ENCODE measurements at places on chromosomes 7 and 10.

DNA sequence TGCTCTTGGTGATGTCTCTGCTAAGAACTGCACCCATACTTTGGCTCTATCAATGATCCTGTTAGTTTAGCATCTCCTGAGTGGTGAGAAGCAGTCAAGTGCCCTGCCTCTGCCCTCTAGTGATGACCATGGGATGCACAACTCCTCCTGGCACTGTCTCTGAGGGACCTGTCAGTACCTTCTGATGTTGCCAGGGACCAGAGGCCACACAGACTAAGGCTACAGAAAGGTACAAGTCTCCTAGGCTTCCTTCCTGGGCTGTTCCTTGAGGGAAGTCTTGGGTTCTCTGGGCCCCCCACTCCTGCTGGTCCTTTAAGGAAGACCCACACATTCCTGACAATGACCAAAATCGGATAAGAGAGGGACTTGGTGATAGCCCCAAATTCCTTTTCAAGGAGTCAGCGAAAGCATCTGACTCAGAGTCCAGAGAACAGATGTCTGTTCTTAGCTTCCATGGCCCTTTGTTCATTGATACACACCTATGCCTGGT is 15.3 kb downstream of the NKX2-3 start:
- no peak for DNase-seq

GRCh38 chr10:24721229-24722106 is 2.2 kb downstream of the ARHGAP21 start:
- DNase-seq: no peak

- no peak for DNase-seq
These were observed 4.8 kb downstream of the OR2A25 start for GRCh38 chr7:144074374-144074773.

DNA sequence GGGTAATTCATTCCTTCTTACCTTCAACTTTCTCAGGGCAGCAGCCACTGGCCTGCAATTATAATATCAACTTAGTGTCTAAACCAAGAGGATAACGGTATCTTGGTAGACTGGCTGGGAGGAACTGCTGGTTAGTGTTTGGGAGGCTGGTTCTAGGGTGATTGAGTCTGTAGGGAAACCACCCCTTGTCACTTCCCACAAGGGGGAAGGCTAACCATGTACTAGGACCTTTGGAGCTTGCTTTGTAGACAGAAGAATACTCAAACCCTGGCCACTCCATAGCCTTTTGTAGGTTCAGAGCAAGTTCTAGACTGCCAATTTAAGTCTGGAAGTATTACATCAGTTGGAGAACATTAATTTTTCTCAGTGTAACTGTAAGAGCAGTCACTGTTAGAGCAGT is 51.3 kb downstream of the NHLRC2 start:
- DNase-seq: no peak

DNA sequence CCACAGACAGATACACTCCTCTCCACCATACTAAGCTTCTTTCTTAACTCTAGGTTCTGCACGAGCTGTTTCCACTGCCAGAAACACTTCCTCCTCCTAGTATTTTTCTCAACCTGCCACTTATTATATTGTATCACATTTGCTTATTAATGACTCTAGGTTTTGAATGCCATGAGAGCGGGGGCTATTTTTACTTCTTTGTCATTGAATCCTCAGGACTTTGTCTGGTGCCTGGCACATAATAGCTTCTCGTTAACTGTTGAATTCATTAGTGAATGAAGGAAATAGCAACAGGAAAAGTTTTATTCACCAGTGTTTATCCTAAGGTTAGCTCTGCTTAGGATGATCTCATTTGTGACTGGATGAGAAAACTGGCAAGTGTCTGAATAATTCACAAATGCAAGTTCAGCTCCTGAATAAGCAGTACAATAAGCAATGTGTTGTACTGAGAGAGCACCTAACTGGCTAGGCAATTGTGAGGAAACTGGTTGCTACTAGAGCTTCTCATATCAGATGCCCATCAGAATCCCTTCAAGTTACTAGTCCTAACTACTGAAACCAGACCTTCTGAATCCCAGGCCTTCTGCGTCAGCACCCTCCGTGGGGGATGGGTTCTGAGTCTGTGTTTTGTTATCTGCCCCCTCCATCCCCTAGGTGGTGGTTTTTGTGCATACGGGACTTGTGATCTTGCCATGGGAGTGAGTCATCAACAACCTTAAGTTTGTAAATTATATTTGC is 92.7 kb downstream of the LSMEM1 start:
- DNase-seq: no peak

DNA sequence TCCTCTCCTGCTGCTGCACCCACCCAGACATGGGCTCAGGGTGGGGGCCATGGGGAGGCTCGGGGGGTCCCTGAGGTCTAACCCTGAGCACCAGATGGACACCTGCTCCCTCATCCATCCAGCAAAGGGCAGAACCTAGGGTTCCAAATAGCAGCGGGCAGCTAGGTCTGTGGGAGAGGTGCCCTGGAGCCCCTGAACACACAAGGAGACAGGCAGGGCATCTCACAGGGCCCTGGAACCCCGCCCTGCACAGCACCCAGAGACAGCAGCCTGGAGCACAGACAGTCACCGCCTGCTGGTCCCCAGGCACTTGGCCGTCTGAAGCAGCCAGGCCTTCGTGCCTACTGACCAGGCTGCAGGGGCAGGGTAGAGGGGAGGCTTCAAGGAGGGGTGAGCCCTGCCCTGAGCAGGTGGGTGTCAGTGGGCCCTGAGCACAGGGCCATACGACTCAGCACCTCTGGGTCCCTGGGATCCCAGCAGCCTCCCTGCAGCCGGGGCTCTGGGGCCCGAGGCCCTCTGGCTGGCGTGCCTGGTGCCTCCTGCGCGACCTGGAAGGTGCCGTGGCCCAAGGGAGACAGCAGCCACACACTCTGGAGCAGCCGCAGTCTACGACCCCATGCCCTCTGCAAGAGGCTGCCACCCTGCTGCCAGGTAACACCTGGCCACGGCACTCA is 38.3 kb downstream of the GET4 start:
- no peak for DNase-seq

GRCh38 chr7:134153493-134154136 is 26.5 kb downstream of the LRGUK start:
- no peak for DNase-seq

- DNase-seq: no peak
These were observed 1.0 kb downstream of the BUD31 start for GRCh38 chr7:99409806-99410205.

DNA sequence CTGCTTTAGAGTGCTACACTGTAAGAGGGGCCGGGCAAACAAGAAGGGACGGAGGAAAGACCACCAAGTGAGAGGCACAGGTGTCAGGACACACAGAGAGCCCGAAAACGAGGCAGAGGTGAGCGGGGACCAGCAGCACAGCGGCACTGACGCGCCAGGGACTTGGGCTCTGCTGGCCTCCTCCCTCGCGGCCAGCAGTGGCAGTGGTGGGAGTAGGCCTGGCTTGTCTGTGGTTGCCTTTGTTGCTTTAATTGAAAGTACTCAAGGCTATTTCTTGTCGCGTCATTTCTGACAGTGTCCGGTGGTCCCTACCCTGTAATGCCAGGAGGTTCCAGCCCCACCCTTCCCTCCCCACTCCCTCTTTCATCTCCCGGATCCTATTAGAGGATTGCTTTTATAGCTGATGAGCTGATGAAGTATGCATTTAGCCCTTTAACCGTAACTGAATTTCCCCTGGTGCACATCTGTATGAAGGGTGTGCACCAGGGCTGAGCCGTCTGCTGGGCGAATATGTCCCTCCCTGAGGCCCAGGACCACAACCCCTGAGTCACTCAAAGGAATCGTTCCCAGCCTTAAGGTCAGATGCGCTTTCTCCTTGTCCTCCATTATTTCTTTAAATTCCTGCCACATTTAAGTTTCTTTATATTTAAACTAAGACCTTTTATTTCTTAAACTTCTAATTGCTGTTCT is 39.5 kb upstream of the FAM20C start:
- no peak for DNase-seq

GRCh38 chr7:15688279-15688626 is 1.8 kb upstream of the MEOX2 start:
- no peak for DNase-seq

DNA sequence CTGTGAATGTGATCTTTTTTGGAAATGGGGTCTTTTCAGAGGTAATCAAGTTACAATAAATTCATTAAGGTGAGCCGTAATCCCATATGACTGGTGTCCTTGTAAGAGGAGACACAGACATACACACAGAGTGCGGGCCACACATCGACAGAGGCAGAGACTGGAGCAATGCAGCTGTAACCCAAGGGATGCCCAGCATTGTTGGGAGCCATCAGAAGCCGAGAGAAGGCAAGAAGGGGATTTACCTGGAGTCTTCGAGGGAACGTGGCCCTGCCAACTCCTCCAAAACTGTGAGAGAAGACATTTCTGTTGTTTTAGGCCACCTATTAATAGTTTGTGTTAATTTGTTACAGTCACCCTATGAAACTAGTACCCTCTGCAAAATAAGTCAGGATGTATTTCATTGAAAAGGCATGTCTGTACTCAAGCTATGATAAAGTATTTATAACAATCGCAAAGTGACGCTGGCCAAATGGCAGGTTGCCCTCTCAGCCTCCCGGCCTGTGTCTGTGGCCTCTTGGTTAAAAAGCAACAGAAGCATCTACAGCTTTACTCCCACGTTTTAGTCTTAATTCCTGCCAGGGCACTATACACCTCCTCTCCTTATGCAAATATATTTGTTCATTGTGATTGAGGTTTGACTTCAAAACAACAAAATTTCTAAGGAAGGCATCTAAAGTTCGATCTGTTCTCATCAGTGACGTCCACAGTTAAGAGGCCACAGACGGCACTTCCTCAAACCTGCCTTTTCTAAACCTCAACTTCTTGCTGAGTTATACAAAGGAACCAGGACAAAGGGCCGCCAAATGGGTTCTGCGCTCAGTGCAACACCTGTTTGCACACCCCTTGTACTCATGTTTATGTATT is 46.8 kb downstream of the HIPK2 start:
- DNase-seq: no peak

GRCh38 chr7:157855452-157856213 is 518.8 kb downstream of the DNAJB6 start:
- DNase-seq: no peak

DNA sequence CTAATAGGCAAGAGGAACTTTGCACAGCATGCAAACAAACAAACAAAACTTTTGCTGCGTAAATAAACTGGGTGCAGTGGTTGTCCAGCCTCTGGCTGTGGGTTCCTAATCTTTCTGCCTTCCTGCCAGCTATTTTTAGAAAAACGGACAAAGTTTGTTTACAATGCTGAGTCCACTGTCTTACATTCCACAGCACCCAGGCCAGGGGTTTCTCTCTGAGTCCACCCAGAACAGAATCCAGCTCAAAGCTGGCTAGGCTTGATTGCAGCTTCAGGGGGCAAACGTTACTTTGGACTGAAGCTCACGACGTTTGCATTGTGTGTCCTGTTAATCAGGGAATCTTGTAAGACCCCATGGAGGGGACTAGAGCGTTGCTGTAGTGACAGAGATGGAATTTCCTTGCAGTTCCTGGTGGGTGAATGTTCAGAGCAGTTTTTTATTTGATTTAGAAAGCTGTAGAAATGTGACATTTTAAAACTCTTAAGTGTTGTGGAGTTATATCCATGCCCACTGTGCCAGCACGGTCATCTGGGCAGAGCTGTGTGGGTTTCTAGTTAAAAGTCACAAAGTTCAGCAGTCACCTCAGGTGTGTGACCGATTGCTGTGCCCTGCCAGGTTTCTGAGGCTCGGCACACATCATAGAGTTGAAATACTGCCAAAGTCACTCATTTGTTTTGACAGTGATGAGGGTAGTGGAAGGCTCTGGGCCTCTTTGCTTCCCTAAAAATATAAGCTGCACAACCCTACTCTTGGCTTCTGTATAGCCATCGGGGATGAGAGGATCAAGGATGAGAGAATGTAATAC is 247.0 kb downstream of the STK31 start:
- no peak for DNase-seq

GRCh38 chr7:2104107-2104710 is 128.5 kb downstream of the MAD1L1 start:
- peak; percentile 60 for DNase-seq

GRCh38 chr7:97149843-97150242 is 32.3 kb downstream of the SDHAF3 start:
- no peak for DNase-seq

DNA sequence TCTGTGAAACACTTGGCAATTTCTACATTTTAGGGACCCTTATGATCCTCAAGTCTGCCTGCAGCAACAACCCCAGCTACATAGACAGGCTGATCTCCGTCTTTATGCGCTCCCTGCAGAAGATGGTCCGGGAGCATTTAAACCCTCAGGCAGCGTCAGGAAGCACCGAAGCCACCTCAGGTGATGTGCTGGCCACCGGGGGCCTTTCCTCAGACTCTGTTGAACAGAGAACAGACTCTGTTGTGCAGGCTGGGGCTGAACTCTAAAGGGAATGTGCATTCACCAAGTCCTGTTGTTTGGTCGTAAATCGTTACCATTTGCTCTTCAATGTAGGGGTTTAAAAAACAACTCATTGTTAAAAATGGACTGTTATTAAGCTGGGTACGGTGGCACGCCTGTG is 86.3 kb downstream of the TRRAP start:
- DNase-seq: no peak

DNA sequence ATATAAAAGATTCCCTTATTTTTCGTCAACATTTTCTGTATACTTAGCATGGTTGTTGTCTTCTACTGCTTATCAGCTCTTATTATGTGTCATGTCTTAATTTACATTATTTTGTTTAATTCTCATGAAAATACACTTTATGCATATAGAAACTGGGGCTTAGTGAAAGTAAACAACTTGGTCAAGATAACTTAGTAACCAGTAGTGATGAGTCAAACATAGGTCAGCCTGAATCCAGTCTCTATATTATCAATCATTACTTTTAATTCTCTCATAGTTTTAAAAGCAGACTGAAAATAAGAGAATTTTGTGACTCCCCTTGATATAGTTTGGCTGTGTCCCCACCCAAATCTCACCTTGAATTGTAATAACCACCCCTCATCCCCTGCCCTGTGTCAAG is 119.6 kb upstream of the TPK1 start:
- no peak for DNase-seq

GRCh38 chr10:124229989-124230634 is 136.7 kb upstream of the CHST15 start:
- no peak for DNase-seq

- DNase-seq: no peak
These were observed 181.2 kb upstream of the AGR3 start for GRCh38 chr7:17063045-17063383.

DNA sequence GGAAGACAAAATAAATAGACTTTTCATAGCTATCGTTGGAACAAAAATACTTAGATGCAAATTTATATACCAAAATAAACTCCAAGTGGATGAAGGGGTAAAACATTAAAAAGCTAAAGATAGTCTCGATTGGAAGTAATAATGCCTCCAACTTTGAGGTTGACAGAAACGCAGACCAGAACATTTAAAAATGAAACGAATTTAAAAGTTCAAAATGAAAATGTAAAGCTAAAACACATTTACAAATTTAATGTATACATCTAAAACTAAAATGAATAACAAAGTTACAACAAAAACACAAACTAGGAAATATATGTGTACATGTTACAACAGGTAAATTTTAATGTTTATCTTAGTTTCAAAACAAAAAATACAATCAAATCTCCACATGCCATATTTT is 107.5 kb upstream of the AKR1E2 start:
- no peak for DNase-seq

DNA sequence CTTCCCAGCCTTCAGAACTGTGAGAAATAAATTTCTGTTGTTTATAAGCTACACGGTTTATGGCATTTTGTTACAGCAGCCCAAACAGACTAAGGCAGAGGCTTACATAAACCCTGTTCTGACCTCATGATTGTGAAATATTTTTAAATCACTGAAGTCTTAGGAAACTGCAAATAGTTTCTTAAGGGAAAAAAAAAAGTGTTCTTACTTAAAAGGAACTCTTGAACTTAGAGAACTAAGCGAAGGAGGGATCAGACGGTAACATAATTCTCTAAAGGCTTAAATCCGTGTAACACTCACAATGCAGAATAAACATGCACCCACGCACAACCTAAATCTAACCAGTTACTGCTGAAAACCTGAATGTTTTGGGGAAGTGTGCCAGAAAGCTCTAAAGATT is 749.1 kb upstream of the LRRTM3 start:
- no peak for DNase-seq
